CD4-positive, alpha-beta T cell (primary cell): ENCODE measurements at places on chromosomes 5 and 9.

DNA sequence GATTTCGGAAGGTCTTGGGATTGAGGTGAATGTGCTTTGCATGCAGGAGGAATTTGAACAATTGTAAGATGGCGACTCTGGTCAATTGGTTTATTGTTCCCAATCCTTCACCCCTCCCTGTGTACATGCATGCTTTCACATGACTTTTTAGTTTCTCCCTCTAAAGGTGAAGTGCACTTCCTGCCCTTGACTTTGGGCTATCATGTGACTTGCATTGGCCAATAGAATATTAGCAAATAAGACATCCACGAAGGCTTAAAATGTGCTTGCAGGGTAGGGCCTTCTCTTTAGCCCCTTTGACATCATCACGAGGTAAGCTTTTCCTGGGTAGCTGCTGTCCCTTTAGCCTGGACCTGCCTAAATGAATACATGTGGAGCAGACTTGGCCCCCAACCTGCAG is 8.1 kb upstream of the ZBTB43 start:
- DNase-seq, result no peak

DNA sequence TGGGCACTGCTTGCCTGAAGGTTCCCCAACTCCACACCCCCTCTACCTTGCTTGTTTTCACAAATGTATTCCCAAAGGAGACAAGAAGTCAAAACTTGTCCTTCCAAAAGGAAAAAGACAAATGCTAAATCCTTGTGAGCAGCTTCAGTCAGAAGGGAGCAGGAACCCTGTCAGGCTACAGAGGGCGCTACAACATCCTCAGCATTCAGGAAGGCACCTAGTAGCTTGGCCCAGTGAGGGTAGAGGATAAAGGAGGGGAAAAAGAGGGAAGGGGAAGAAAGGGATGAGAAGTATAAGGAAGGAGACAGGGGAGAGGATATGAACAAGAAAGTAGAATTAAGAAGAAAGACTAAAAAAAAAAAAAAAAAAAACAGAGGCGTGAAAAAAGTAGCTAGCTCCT is 97.5 kb downstream of the MLLT3 start:
- no peak for DNase-seq

GRCh38 chr5:75734913-75735789 is 17.9 kb upstream of the POC5 start:
- DNase-seq, result no peak

GRCh38 chr9:4137234-4137633 is 162.6 kb downstream of the GLIS3 start:
- no peak for DNase-seq

DNA sequence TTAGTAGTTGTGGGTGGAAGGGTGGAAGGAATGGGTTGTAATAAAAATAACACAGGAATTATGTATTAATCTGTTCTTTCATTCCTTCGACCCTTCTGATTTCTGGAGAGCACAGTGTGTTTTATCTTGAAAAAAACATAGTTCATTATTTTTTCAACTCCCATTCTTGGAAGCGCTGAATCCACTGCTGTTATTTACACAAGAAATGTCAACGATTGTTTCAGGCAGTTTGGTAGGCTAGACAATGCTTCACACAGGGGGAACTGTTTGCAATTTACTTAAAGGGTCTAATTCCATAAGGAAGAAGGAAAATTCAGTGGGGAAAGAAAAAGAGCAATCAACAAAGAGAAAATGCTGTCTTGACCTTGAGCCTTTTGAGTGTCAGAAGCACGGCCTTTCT is 142.9 kb downstream of the TLE1 start:
- no peak for DNase-seq

DNA sequence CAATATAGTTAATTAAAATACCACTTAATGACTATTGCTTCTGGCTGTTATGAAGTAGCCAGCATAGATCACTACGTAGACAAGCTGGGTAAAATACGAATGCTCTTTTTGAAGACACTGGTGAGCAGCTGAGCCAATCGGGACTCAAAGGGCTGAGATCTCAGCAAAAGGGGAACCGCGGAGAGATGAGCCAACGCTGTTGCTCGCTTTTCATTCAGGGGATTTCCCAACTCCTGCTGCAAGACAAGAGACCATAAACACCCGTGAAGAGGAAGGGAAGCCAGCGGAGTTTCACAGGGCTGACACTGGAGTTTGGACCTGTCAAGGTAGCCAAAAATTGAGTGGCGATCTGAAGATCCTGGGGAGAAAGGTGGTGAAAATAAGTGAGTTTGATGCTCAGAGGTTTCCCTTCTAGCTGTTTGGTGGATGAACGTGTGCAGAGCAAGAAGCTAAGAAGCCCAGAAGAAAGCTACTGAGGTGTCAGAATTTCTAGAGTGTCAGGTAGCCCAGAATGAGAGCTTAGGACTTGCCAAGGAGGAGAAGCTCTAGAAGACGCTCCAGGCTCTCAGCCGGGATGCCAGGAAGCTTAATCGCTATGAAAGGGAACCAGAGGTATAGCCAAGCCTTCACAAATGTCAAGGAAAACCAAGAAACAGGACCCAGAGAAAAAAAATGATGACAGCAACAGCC is 79.6 kb upstream of the RNU6ATAC start:
- no peak for DNase-seq

- DNase-seq, result no peak
Measured at GRCh38 chr9:114093761-114094505, 5.2 kb downstream of the KIF12 start.

GRCh38 chr5:125302577-125302976 is 556.1 kb upstream of the ZNF608 start:
- no peak for DNase-seq

GRCh38 chr9:15622318-15622971 is 69.6 kb downstream of the CCDC171 start:
- DNase-seq, result no peak

DNA sequence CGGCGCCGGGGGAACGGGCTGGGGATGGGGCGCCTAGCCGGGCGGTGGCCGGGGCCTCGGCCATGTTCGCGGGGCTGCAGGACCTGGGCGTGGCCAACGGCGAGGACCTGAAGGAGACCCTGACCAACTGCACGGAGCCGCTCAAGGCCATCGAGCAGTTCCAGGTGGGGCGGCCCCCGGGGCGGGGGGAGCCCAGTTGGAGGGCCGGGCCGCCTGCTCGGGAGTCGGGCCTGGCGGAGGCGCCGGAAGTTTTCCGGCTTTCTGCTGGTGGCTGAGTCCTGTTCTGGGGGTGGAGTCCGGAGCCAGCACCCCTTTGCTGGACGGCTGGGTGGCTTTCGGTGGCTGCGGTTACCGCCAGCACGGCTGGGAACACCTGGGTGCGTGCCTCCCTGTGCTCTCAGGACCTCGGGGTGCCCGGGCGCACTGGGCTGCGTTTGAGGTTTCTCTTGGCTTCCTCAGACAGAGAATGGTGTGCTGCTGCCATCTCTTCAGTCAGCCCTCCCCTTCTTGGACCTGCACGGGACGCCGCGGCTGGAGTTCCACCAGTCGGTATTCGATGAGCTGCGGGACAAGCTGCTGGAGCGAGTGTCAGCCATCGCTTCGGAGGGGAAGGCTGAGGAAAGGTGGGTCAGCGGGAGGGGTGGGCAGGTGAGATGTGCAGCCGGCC is 454 bp downstream of the NELFB start:
- DNase-seq, result no peak

DNA sequence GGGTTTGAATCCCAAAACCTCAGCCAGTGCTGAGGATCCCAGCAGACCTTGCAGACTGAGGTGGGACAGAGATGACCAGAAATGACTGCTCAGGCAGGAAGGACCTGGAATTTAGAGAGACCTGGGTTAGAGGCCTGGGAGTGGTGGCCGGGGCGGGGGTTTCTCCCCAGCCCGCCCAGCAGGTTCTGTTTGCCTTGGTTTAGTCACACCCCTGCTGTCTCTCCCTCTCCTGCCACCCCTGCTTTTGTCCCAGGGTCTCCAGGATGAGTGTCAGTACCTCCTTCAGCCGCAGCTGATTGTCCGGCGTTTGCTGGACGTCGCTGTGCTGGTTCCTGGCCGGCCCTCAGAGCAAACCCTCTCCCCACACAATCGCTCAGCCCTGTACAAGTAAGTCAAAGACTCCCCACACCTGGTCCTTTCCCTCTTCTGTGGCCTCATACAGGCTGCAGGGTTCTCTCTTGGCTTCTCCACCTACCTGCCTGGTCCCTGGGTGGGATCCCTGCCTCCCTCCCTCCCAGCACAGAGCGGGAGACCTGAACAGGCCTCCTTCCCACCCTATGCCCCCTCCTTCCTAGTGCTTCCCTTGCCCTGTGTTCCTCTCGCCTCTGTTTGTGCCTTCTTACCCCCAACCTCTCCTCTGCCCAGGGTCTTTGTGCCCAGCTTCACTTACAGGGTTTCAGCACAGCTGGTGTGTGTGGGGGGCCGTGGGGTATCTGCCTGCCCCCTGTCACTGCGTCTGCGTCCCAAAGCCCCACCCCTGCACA is 12.0 kb downstream of the TMEM8B start:
- no peak for DNase-seq

DNA sequence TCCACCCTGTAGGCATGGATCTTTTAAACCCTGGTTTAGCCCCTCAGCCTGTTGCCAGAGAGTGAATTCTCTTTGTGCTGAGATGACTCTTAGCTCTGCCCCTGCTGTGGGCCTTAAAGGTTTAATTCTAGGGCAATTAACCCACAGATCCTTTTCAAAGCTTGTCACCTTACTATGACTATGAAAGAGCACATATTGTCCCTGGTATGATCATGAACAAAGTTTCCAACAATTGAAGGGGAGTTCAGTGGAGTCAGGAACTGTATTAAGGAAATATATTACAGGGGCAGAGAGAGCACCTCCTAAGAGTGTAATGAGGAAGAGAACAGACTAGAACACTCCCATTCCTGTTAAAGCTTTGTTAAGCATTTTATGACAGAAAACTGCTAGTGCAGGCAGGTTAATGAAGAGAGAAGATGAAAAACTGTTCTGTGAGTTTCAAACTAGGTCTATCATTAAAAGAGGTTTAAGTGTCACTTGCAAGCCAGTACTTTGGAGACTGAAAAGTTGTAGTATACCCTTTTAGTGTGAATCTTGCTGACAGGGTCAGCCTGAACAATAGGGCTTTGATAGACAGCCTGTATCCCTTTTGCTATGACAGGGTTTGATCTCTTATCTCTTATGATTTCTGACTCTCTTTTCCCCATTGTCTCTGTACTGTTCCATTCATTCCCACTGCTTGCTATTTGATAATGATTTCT is 104.2 kb upstream of the ELL2 start:
- no peak for DNase-seq

GRCh38 chr5:164357395-164358033 is 852.1 kb downstream of the MAT2B start:
- no peak for DNase-seq

GRCh38 chr9:4435197-4435596 is 55.1 kb upstream of the SLC1A1 start:
- no peak for DNase-seq

DNA sequence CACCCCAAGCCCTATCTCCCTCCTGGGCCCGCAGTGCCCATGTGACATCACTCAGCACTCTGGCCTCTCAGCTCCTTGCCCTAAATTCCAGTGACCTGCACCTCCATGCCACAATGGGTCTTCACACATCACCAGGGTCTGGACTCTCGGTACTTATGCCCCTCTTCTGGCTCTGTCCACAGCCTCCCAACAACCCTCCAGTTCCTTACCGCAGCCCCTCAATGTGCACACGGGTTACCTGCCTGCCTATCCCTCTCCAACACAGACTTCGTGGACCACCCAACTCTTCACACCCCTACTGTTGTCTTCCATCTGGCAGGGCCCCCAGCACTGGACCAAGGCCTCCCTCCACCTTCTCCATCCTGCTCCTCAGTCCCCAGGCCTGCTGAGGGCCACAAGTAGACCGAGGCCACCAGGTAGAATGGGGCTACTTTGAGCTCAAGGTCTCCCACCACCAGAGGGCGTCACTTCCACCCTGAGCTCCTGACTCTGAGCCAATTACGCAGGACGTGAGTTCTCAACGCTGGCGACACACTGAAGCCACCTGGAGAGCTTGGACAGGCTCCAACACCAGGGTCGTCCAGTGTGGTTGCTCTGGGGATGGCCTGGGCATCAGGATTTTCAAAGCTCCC is 172.1 kb downstream of the GABBR2 start:
- no peak for DNase-seq

DNA sequence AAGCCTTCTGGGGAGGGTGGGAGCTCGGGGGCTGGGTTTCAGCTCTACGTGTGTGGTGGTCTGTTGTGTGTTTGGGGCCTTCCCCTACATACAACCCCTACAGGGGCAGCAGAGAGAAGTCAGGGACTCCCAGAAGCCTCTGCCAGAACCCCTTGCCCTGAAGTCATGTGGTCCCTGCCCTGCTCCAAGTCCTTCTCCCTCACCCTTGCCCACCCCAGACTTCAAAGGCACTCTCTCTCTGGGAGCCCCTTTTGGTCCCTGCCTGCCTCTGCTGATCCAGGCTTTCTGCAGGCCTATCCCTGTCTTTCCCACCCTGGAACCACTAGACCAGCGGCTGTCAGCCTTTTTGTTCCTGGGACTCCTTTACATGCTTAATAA is 61.1 kb upstream of the PSD2 start:
- no peak for DNase-seq

DNA sequence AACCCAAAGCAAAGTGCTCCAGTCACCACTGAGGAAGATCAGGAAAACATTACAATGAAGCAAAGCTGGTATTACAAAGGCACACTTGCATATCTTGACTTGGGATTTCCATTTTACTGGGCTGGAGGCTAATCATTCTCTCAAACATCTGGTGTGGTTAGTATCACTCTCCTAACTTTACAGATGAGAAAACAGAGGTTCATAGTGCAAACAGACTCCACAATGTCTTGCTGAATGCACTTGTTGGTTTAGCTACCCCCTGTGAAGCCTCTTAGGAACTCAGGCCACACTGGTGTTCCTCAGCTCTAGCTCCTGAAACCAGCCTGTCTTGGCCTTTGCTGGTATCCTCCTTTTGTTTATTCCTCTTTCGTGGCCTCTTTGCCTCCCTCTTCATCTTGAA is 29.5 kb upstream of the SMAD5 start:
- no peak for DNase-seq

GRCh38 chr5:109688630-109688969 is 1.1 kb upstream of the MAN2A1 start:
- DNase-seq, result peak; percentile 6

DNA sequence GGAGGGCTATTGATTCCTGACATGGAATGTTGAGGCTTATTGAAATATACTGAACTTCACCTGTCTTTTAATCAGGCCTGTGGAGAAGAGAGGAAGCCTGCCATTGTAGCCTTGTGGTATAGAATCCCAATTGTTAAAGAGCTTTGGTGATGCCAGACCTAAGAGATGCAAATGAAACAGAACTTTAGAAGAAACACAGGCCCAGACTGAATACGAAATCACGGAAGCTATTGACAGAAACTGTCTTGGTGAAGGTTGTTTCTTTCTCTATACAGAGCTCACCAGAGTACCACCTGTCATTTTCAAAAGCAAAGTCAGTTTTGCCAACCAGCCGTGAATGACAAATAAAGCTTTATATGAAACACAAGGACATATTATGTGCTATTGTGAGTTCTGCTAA is 660.3 kb downstream of the ISL1 start:
- no peak for DNase-seq
